T-helper 17 cell (primary cell): ENCODE measurements at places on chromosomes 1 and 21.

GRCh38 chr1:44785029-44785380, 3.0 kb downstream of the BEST4 start:
- DNase-seq, result no peak
- H3K27me3 ChIP-seq, result no peaks in the 10 kb centered on the region
- peak overlapping the region; percentile 83 for H3K4me3 ChIP-seq
- peaks cover 2% of the 10 kb centered on the region for H3K36me3 ChIP-seq
- H3K27ac ChIP-seq, result peak overlapping the region; percentile 88
- H3K4me1 ChIP-seq, result peaks cover 26% of the 10 kb centered on the region

DNA sequence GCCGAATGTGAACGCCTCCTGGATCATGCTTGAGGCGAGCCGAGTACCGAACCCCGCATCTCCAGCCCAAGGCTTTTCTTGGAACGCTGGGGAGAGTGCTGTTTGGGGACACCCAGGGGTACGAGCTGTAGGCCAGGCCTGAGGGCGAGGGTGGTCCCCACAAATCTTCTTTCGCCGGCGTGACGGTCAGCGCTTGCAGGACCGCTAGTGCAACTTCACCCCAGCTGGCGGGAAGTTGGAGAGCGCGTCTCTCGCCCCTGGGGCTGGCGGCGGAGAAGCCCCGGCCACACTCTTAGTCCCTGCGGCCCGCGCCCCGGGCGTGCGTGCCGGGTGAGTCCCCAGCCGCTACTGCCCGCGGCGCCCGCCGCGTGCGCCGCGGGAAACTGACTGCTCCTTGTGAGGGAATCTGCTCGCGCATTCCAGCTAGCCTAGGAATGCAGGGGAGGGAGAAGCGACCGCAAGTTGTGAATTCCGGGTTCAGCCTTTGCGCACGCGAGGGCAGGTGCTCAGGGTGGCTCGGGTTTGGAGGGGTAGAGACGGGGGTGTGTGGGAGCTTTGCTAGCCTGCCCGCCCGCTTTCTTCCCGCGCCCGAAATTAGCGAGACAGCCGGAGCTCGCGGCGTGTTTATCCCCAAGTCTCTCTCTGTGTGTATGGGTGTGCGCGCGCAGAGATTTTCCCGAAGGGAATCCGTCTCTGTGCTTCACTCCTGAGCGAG, 884 bp downstream of the LHX4 start:
- DNase-seq, result no peak
- H3K4me3 ChIP-seq, result peak overlapping the region; percentile 85
- H3K27me3 ChIP-seq, result peaks cover 68% of the 10 kb centered on the region
- no peaks in the 10 kb centered on the region for H3K36me3 ChIP-seq
- H3K4me1 ChIP-seq, result peaks cover 10% of the 10 kb centered on the region

DNA sequence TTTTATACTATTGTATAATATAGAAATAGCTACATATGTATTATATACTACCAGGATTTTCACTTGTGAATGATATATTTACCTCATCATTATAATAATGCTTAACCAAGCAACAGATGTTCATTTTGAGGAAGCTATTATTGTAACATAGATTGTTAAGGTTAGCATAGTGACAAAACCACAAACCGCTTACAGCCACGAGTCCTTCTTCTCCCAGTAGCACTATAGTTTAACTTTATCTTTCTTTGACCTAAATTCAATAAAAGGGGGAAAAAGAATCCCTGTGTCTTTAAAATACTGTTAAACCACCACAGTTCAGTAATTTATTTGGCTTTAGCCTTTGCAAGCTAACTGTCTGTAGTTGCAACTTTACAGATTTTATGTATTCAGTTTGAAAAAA, 1039.4 kb upstream of the B3GALT2 start:
- peaks cover 2% of the 10 kb centered on the region for H3K36me3 ChIP-seq
- H3K4me3 ChIP-seq, result no peak overlapping the region
- no peak for DNase-seq
- peak overlapping the region; percentile 77 for H3K27ac ChIP-seq
- H3K4me1 ChIP-seq, result peaks cover 16% of the 10 kb centered on the region
- H3K27me3 ChIP-seq, result no peaks in the 10 kb centered on the region

DNA sequence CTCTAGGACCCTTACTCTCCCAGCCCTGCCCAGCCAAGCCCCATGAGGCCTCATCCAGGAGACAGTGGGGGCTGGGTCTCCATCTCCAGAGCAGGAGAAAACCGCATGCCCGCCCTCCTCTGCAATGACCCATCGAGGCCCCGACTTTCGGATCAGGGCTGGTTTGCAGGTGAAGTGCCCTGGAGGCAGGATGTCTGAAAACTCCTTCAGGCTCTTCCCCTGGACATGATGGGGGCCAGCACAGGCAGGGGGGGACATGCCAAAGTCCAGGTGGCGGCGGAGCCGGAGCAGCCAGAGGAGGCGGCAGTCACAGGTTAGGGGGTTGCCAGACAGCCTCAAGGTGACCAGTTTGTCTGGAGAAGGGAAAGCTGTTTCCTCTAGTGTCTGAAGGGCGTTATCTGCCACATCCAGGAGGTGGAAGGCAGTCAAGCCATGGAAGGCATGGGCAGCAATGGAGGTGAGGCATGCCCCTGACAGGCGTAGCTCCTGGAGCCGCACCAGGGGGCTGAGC, 3.9 kb downstream of the LINGO4 start:
- peak overlapping the region; percentile 59 for H3K27ac ChIP-seq
- peaks cover 41% of the 10 kb centered on the region for H3K4me1 ChIP-seq
- H3K4me3 ChIP-seq, result no peak overlapping the region
- no peak for DNase-seq

DNA sequence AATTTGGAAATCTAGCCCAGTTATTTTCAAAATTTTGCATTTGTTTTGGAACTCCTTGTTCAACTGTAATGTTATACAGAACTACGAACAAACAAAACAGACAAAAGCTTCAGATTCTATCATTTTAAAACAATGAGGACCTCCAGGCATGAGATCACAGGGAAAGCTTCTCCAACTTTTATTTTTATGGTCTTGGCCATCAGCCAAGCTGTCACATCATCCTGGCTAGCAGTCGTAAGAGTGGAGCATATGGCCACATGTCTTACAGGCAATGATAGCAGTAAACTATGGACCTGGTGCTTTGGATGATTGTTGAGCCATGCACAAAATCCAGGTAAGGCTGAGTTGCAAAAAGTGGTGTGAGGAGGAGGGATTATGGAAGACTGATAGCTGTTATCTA, 299.6 kb downstream of the LMX1A start:
- no peaks in the 10 kb centered on the region for H3K4me1 ChIP-seq
- H3K4me3 ChIP-seq, result no peak overlapping the region
- DNase-seq, result no peak
- H3K36me3 ChIP-seq, result no peaks in the 10 kb centered on the region

- peaks cover 3% of the 10 kb centered on the region for H3K36me3 ChIP-seq
- peaks cover 17% of the 10 kb centered on the region for H3K4me1 ChIP-seq
- no peak overlapping the region for H3K4me3 ChIP-seq
- no peak overlapping the region for H3K27ac ChIP-seq
- H3K27me3 ChIP-seq, result peaks cover 62% of the 10 kb centered on the region
- DNase-seq, result no peak
These were observed 11.3 kb upstream of the SLC6A17 start for GRCh38 chr1:110138956-110139355.

- H3K4me3 ChIP-seq, result no peak overlapping the region
- H3K36me3 ChIP-seq, result no peaks in the 10 kb centered on the region
- H3K4me1 ChIP-seq, result peaks cover 7% of the 10 kb centered on the region
- DNase-seq, result no peak
- peaks cover 32% of the 10 kb centered on the region for H3K27me3 ChIP-seq
- H3K27ac ChIP-seq, result no peak overlapping the region
These were observed 41.0 kb downstream of the SDC3 start for GRCh38 chr1:30867537-30867936.

DNA sequence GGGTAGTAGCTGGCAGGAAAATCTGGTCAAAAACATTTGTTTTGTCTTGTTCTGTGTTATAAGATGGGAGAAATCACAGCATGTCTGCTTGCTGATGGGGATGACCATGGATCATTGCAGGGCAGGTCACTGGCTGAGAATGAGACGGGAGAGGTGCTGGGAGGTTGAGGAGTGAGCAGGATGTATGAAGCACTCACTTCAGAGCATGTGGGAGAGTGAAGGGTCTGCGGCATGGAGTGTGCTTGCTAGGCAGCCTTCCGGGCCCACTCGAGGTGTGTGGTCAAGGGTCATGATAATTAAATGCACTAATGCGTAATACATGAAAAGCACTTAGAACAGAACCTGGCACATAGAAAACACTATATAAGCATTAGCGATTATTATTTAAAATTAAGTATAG, 42.0 kb upstream of the SPOCD1 start:
- peaks cover 2% of the 10 kb centered on the region for H3K4me1 ChIP-seq
- H3K4me3 ChIP-seq, result no peak overlapping the region
- no peak overlapping the region for H3K27ac ChIP-seq
- no peaks in the 10 kb centered on the region for H3K36me3 ChIP-seq

- H3K4me3 ChIP-seq, result no peak overlapping the region
- DNase-seq, result peak; percentile 36
- H3K36me3 ChIP-seq, result no peaks in the 10 kb centered on the region
- peak overlapping the region; percentile 16 for H3K27ac ChIP-seq
- no peaks in the 10 kb centered on the region for H3K27me3 ChIP-seq
These were observed 9.2 kb upstream of the CBR3 start for GRCh38 chr21:36125512-36126207.

- H3K36me3 ChIP-seq, result no peaks in the 10 kb centered on the region
- H3K27me3 ChIP-seq, result peaks cover 16% of the 10 kb centered on the region
These were observed 41.1 kb downstream of the SLC35F3 start for GRCh38 chr1:233945573-233945972.

DNA sequence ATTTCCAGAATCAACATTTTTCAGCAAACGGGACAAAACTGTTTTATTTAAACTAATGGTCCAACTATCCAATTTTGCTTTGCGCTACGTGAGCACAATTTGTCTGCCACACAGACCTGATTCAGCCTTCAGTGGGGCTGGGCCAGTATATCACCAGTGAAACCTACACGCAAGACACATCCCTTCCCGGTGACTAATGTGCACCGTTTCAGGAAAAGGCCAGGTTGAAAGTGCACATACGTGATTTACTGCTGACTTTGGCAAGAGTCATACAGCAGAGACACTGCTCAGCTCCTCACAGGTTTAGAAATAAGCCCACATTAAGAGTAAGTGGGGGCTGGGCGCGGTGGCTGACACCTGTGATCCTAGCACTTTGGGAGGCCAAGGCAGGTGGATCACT, 5.1 kb upstream of the TMEM51 start:
- H3K27me3 ChIP-seq, result peaks cover 80% of the 10 kb centered on the region
- H3K27ac ChIP-seq, result no peak overlapping the region
- H3K36me3 ChIP-seq, result no peaks in the 10 kb centered on the region
- no peak for DNase-seq

DNA sequence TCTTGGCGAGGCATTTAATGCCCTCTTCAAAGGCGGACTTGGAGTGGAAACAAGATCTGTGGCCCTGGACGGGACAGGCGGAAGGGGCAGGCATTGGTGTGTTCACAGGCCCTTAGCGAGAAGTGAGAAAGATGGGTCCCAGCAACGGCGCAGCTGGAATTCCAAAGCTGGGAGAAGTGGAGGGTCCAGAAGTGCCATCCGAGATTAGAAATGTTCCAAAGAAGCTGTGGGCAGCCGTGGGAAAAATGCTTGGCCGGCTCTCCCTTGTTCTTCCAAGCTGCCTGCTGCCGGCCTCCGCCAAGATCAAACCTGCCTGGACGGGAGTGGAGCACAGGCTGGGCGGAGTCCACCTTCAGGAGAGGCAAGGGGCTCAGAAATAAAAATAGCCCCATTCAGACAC, 69.4 kb upstream of the ACTRT2 start:
- H3K27me3 ChIP-seq, result peaks cover 21% of the 10 kb centered on the region
- H3K4me1 ChIP-seq, result no peaks in the 10 kb centered on the region
- H3K4me3 ChIP-seq, result no peak overlapping the region
- peaks cover 2% of the 10 kb centered on the region for H3K36me3 ChIP-seq
- DNase-seq, result no peak
- no peak overlapping the region for H3K27ac ChIP-seq

- H3K36me3 ChIP-seq, result peaks cover 3% of the 10 kb centered on the region
- peak overlapping the region; percentile 87 for H3K27ac ChIP-seq
- no peaks in the 10 kb centered on the region for H3K27me3 ChIP-seq
- H3K4me3 ChIP-seq, result peak overlapping the region; percentile 76
- H3K4me1 ChIP-seq, result peaks cover 82% of the 10 kb centered on the region
- no peak for DNase-seq
These were observed 23.4 kb downstream of the MAPKAPK2 start for GRCh38 chr1:206708058-206708457.

DNA sequence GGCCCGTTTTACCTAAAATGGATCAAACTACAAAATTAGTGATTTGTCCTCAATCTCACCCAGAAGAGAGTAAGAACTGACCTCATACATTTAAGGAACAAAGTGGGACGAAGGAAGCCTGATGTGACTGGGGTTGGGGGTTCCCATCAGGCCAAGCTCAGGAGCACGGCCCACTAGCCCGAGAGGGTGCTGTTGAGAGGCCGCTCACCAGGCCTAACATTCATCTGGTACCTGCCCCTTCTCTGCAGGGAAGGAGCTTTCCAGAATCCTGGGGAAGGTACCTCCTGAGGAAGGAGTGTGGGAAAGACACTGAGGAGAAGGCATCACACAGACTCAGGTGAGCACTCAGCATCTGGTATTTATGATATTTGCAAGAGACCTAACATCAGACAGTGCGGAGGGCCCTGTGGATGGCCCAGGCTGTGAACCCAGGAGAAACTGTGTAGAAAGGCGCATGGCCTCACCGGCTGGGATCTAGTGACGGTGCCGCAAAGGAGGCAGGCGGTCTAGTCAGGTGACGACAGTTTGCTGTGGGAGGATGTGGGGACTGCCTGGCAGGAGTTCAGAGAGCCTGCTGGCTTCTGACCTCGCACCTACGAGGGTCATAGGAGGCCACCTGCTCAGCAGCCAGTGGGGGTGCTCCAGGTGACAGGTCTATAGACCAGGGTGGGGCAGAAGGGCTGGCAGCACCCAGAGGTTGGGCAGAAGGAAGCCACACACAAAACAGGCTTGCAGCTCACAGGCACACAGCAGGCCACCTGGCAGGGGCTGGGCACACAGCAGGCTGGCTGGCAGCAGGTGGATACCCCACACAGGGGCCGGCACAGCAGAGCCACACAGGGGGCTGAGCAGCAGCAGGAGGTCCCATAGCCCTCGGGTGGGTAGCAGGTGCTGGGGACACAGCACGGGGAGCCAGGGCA, 543 bp downstream of the KRTAP12-4 start:
- no peaks in the 10 kb centered on the region for H3K27me3 ChIP-seq
- H3K36me3 ChIP-seq, result no peaks in the 10 kb centered on the region
- DNase-seq, result no peak
- peak overlapping the region; percentile 63 for H3K4me3 ChIP-seq

- H3K4me3 ChIP-seq, result no peak overlapping the region
- no peak overlapping the region for H3K27ac ChIP-seq
- DNase-seq, result no peak
- H3K4me1 ChIP-seq, result no peaks in the 10 kb centered on the region
- H3K36me3 ChIP-seq, result no peaks in the 10 kb centered on the region
- H3K27me3 ChIP-seq, result no peaks in the 10 kb centered on the region
These were observed 76.1 kb downstream of the OLFM3 start for GRCh38 chr1:101920577-101920976.

DNA sequence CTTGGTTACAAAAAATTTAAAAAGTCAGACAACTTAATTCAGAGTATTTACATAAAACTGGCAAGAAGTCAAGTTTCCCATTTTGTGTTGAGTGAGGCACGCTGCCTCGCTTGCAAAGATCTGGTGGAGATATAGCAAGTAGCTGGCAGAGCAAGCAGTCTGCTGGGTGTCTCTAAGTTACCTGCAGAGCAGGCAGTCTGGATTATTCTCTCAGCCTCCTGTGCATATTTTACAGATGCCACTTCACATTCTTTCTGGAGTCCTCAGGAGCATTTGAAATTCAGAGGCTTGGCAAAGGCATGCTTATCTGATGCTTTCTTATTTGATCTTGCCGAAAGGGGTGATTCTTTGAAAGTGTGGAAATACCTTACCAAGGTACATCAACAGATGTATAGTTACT, 640.4 kb upstream of the ADGRL4 start:
- no peak for DNase-seq
- H3K36me3 ChIP-seq, result no peaks in the 10 kb centered on the region
- H3K4me1 ChIP-seq, result no peaks in the 10 kb centered on the region
- no peak overlapping the region for H3K27ac ChIP-seq
- H3K4me3 ChIP-seq, result no peak overlapping the region
- no peaks in the 10 kb centered on the region for H3K27me3 ChIP-seq
